Activated CD4-positive, alpha-beta T cell treated with anti-CD3 and anti-CD28 coated beads for 24 hours (primary cell): ENCODE measurements at places on chromosomes 2 and 18.

- no peak for DNase-seq
Measured at GRCh38 chr2:96505231-96505889, at the start of gene NEURL3. NEURL3 (minus strand) TSS chr2:96505357; CDS start chr2:96505286, 71 bp downstream.

DNA sequence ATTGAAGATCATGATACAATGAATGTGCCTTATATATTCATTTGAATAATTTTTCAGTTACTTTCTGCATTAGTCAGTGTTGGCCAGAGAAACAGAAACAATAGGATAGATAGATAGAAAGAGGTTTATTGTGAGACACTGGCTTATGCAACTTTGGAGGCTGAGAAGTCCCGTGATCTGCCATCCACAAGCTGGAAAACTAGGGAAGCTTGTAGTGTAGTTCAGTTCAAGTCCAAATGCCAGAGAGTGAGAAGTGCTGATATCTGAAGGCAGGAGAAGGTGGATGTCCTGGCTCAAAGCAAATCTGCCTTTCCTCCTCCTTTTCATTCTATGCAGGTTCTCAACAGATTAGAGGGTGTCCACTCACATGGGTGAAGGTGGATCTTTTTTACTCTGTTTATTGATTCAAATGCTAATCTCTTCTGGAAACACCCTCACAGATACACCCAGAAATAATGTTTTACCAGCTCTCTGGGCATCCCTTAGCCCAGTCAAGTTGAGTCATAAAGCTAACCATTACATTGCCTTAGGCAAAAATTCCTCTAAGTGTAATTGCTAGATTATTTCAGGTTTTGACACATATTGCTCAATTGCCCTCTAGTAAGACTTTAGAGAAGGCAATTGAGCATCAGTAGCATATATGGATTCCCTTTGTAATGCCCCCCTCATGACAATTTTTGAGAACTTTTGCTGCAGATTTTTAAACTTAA is 341.4 kb downstream of the LPIN1 start:
- no peak for DNase-seq

DNA sequence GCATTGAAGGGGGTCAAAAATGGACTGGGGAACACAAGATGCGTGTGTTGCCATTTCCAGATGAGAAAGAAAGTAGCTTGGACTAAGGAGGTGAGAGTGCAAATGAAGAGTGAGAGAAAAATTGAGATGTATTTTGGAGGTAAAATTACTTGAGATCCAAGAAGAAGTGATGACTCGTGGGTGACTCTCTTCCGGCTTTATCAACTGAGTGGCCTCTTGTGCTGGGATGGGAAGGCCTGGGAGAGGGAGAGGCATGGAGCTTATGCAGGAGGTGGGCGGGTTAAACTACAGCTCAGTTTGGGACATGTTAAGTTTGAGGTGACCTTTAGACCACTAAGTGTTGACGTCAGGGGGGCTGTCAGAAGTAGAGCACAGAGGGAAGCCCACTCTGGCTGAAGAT is 34.9 kb downstream of the SULT1C2 start:
- DNase-seq: no peak

- DNase-seq: peak; percentile 61
Measured at GRCh38 chr2:64359892-64360657, 93.9 kb upstream of the LGALSL start.

GRCh38 chr2:86441392-86441881 is 266 bp downstream of the KDM3A start:
- DNase-seq: no peak

GRCh38 chr18:47143899-47144485 is 6.3 kb downstream of the HDHD2 start:
- no peak for DNase-seq

- no peak for DNase-seq
Measured at GRCh38 chr2:65021709-65022108, 32.5 kb downstream of the SLC1A4 start.

DNA sequence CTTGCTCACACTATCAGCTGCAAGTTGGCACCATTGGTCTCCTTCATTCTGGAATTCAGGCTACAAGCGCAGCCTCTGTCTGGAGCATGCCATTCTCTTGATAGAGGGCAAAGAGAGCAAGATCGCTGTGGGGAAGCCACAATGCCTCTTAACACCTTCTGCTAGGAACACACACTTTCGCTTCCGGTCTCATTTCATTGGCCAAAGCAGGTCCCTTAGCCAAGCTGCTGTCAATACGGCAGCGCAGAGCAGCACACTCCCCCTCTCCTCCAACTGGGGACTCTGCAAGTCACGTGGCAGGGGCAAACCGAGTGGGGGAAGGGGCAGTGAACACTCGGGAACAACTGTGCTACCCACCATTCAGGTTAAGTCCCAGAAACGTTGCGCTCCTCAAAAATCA is 98.1 kb downstream of the MMADHC start:
- no peak for DNase-seq

- DNase-seq: no peak
Measured at GRCh38 chr2:106759966-106760365, 126.0 kb downstream of the ST6GAL2 start.

DNA sequence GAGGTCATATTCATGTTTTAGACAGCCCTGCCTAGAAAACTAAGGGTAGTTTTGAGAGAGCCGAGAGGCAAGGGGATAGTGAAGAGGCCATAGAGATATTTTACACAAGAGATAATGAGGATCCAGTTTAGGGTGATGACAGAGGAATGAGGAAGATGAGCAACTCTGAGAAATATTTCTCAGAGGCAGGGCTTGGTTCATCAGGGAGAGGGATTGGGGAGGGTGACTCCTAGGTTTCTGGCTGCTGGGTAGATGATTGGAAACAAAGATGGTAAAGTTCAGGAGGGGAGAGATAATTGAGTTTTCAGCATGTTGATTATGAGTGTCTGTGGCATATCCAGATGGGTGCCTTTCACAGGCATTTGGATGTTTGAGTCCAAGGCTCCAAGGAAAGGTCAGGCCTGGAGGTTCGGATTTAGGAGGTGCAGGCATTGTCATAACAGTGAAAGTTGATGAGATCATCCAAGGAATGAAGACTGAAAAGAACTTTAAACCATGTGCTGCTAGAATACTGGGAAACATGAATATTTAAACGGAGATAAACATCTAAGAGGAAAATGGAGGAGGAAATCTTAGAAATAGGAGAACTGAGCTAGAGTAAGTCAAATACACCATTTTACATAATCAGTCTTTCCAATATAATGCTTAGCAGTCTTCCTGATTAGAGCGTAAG is 7.4 kb downstream of the MYL12B start:
- no peak for DNase-seq

GRCh38 chr18:5628512-5629255 is 84.9 kb upstream of the EPB41L3 start:
- no peak for DNase-seq

DNA sequence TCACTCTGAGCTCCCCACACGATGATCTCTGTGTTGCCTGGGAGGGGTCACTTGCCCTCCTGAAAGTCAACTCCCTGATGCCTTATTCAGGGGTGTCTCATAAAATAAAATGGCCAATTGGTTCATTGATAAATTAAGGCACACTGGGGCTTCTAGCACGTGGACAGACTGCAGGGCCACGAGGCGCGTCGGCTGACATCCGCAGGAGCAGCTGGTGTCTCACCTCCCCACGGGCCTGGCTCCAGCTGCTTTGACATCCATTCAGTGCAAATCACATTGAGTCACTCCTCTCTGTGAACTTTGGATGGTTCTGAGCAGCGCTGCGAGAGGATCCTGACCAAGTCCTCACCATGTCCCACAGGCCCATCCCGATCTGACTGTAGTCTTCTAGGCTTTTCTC is 4.6 kb upstream of the ST8SIA3 start:
- DNase-seq: no peak

DNA sequence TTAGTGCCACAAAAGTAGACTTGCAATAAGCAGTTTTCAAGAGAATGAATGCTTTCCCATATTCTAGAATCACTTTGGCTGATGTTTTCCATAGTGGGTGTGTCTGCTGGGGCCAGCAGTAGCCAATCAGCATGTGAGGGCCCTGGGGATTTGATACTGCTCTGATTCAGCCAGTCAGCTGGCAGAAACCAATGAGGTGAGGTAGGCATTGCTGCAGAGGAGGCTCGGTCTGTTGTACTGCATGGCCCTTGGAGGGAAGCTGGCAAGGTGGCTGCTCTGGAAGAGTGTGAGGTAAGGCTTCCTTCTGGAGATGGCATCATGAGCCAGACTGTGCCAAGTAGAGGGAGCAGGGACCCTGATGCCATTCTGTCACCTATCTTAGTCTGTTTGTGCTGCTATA is 22.7 kb downstream of the TMEM87B start:
- no peak for DNase-seq

- DNase-seq: no peak
Measured at GRCh38 chr2:160842286-160842685, 317.9 kb upstream of the TANK start.

DNA sequence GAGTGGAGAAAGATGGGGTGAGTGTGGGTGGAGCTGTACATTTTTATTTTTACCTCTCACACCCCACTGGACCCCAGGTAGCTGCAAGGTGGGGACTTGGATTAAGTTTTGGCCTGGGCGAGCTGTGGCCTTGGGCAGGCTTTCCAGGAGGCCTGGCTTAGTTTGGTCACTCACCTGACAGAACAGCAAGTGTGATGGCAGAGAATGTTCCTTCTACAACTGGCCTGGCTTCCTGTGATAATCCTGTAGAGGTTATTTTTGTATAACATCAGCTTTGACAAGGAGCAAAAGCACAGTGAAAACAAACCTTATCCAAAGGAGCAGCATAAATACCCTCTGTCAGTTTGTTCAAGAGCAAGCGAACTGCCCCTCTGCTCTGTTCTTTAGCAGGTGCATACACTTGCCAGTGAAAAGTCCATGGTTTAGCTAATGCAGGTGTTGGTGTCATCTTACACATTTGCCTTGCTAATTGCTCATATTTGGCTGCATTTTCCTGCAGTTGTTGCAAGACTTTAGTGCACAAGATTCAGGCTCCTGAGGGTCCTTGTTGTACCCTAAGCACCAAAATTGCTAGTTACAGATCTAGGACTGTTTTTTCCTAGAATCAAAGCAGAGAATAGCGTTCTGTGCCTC is 6.3 kb downstream of the THNSL2 start:
- DNase-seq: no peak

DNA sequence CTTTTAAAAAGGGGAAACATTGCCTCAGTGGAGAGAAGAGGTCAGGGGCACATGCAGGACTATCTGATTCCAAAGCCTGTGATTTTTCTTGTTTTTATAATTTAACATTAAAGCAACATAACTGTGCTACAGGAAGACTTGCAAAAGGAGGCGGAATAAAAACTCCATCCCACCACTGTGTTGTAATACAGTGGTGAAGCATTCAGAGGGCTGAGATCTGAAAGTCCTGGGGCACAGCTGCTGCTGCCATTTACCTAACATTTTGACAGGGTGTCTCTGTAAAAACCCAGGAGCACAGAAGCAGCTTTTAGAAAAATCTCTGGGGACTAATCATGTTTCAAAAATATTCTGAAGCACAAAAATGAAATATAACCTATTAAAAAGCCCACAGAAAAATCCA is 97.6 kb downstream of the GRB14 start:
- no peak for DNase-seq

DNA sequence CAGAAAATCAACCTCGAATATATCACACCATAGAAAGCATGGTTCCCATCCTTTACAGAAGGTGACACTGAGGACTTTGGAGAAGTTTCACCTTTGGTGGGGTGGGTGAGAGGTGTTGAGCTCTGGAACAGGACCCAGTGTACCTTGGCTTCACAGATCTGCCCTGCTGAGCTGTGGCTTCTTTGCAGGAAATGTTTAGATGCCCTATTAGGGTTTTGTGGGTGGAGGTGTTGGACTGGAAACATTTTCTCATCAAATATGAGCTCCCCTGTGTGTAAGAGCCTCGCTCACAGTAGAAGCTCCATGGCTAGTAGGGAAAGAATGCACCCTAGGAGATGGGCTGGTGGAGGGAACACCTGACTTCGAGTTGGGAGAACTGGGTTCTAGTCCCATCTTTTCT is 55.6 kb downstream of the RPL37A start:
- DNase-seq: no peak

DNA sequence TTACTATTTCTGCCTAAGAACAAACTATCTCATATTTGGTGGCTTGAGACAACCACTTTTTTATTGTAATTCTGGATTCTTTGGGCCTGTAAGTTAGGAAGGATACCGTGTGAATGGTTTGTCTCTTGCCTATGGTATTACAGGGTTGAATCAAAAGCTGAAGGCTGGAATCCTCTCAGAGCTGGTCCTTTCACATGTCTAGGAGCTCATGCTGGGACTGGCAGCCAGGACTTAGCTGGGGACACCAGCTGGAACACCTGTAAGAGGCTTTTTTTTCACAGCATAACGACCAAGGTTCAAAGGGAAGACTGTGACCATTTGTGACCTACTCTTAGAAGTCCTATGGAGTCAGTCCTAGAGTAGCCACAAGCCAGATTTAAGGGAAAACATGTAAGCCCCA is 226.3 kb downstream of the ZNF804A start:
- no peak for DNase-seq

GRCh38 chr18:32261003-32261402 is 71.2 kb downstream of the MEP1B start:
- no peak for DNase-seq

GRCh38 chr2:192513575-192513974 is 318.8 kb upstream of the TMEFF2 start:
- DNase-seq: no peak

- no peak for DNase-seq
Measured at GRCh38 chr2:127516041-127516762, 10.1 kb downstream of the IWS1 start.

GRCh38 chr2:169797601-169798000 is 1.1 kb upstream of the SSB start:
- no peak for DNase-seq

DNA sequence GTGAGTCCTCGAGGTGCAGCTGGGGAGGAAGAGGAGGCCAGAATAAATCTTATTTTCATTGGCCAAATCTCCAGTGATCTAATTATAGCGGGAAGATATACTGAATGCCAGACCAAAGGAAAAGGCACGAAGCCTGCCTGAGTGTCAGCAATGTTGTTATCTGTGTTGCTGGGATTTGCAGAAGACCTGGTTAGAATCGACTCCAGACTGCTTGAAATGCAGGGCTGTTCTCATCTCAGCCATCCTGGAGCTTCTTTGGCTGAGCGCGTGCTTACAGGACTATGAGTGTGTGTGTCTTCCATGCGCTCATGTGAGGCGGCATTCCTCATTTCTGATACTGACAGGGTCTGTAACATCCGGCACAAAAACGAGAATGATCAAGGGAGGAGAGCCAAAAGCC is 81.2 kb downstream of the TSN start:
- no peak for DNase-seq

DNA sequence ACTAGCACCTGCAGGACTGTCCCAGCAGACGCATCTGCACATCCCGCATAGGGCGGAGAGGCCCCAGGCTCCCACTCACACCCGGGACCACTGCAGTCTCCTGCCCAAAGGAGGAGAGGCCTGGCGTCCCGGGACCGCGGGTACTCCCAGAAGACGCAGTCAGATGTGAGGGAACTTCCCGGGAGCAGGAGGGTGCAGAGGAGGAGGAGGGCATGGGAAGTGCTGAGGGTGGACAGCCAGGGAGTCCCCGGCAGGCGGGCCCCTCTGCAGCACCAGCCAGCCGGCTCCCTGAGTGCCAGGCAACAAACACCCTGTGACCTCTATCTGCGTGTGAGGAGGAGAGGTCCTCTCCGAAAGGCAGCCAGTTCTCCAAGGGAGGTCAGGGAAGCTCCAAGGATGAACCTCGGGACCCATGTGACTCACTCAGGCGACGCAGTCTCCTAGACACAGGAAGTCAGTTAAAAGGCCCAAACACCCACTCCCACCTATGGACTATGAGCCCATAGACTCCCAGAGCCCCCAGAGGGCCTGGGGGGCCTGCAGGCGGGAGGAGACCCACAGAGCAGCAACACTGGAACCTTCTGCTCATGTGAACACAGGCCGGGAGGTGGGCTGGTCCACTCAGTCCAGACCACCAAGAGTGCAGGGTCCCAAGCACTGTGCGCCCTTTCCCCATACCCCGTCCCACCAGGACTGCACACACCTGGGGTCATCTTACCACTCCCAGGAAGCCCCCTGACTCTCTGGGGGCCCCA is 4.2 kb downstream of the PXDN start:
- no peak for DNase-seq
